Thymus (tissue), 14 donors: ENCODE measurements at places on chromosomes 2 and 18.

DNA sequence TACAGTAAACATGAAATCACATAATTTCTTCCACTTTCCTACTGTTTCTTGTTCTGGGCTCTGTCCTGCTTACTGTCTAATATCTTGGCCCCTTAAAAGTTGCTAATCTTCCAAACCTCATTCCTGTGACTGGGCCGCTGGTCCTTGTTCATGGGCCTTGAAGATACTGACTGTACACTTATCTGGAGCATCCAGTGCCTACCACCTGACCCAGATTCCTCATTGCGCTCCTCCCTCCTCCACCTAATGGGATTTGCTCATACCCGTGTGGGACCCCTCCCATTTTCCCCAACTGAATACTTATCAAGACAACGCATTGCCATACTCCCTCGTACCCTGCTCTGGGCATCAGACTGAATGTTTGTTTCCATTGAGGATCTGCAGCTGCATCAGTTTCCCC is 6.1 kb upstream of the IL37 start:
- no peak overlapping the region for H3K4me3 ChIP-seq
- H3K36me3 ChIP-seq, result no peaks in the 10 kb centered on the region
- no peak overlapping the region for H3K27ac ChIP-seq
- no peaks in the 10 kb centered on the region for H3K27me3 ChIP-seq
- no peaks in the 10 kb centered on the region for H3K4me1 ChIP-seq
- no peak for DNase-seq

GRCh38 chr2:102186791-102187495 is at the start of gene IL1RL2:
TSS of gene IL1RL2 (plus strand) at chr2:102187023. CDS start at chr2:102187868, 845 bp downstream.
- peak within 1 kb of the TSS; percentile 39 for H3K4me3 ChIP-seq
- peaks cover 6% of the 10 kb centered on the region for H3K4me1 ChIP-seq
- no peaks in the 10 kb centered on the region for H3K36me3 ChIP-seq
- no peak for DNase-seq

DNA sequence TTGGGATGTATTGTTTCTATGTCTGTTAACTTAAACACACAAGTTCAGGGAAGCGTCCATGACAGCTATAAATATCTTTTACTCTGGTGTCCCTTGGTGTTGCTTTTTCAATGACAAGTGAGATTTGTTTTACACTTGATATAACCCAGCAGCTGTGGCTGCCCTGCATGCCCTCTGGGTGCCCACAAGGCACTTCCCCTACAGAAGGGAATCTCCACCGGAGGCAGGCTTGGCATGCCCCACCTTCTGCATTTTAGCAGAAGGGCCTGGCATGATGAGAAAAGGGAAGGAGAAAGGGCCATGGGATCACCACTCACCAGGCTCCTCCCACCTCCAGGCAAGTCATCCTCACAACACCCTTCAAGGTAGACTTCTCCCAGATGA is 68.7 kb downstream of the TMEM247 start:
- H3K4me1 ChIP-seq, result peaks cover 34% of the 10 kb centered on the region
- no peak overlapping the region for H3K4me3 ChIP-seq
- H3K36me3 ChIP-seq, result peaks cover 5% of the 10 kb centered on the region

- no peak overlapping the region for H3K27ac ChIP-seq
- H3K4me1 ChIP-seq, result peaks cover 7% of the 10 kb centered on the region
- no peaks in the 10 kb centered on the region for H3K27me3 ChIP-seq
Observed at GRCh38 chr18:48754993-48755473, 195.7 kb downstream of the SMAD7 start.

- H3K4me3 ChIP-seq, result no peak overlapping the region
- H3K27me3 ChIP-seq, result no peaks in the 10 kb centered on the region
- no peak overlapping the region for H3K27ac ChIP-seq
Observed at GRCh38 chr18:10443001-10443400, 11.4 kb upstream of the APCDD1 start.

- no peaks in the 10 kb centered on the region for H3K4me1 ChIP-seq
- no peak for DNase-seq
- no peak overlapping the region for H3K27ac ChIP-seq
Observed at GRCh38 chr2:62297624-62298010, 101.7 kb downstream of the B3GNT2 start.

GRCh38 chr2:46655551-46656436 is 176.4 kb downstream of the TMEM247 start:
- no peaks in the 10 kb centered on the region for H3K4me1 ChIP-seq
- no peak for DNase-seq
- no peak overlapping the region for H3K27ac ChIP-seq
- peaks cover 2% of the 10 kb centered on the region for H3K27me3 ChIP-seq

DNA sequence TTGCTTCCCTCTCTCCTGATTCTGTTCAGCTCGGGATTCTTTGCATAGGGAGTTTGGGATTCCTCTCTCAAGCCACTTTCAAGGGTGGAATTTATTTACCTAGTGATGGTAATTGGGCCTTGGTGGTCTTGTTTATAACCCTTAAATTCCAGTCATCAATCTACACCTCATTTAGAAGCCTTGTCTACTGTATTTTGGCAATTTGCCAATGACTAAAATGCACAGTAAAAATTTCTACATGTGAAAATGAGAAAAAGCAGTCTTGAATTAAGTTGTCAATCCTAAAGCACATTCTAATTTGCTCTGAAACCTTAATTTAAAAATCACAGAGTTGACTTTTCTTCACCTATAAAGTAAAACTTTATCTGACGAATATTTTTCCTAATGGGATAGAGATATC is 749.2 kb upstream of the CRIM1 start:
- H3K27me3 ChIP-seq, result no peaks in the 10 kb centered on the region
- no peak for DNase-seq
- H3K27ac ChIP-seq, result no peak overlapping the region
- no peaks in the 10 kb centered on the region for H3K36me3 ChIP-seq
- no peak overlapping the region for H3K4me3 ChIP-seq
- no peaks in the 10 kb centered on the region for H3K4me1 ChIP-seq

- DNase-seq, result no peak
- no peaks in the 10 kb centered on the region for H3K4me1 ChIP-seq
- H3K4me3 ChIP-seq, result no peak overlapping the region
- H3K27me3 ChIP-seq, result no peaks in the 10 kb centered on the region
- no peaks in the 10 kb centered on the region for H3K36me3 ChIP-seq
Observed at GRCh38 chr18:32271672-32272208, 81.9 kb downstream of the MEP1B start.

DNA sequence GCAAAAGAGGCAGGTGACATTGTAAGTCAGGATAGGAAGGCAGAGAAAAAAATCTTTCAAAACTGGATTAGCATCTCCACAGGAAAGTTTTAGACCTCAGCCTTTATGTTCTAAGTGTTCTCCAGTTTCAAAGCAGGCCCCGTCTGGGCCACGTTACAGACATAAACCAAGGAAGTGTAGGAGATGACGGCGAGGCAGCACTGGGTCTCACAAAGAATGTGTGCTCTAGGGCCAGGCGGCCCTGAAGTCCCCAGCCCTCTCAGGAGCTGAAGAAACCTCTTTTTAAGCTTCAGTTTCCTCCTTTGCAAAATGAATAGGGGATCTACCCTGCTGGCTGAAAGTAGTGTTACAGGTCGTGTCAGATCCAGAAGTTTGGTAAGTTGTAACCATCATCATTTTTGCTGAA is 81.7 kb downstream of the SPRED2 start:
- H3K4me1 ChIP-seq, result peaks cover 68% of the 10 kb centered on the region

- H3K27me3 ChIP-seq, result no peaks in the 10 kb centered on the region
- peaks cover 5% of the 10 kb centered on the region for H3K36me3 ChIP-seq
- no peaks in the 10 kb centered on the region for H3K4me1 ChIP-seq
- no peak overlapping the region for H3K4me3 ChIP-seq
Observed at GRCh38 chr2:205989271-205990071, 96.5 kb downstream of the INO80D start.

GRCh38 chr18:40832362-40832761 is 1122.7 kb upstream of the PIK3C3 start:
- no peaks in the 10 kb centered on the region for H3K27me3 ChIP-seq
- no peak overlapping the region for H3K27ac ChIP-seq
- H3K36me3 ChIP-seq, result no peaks in the 10 kb centered on the region
- DNase-seq, result no peak
- no peak overlapping the region for H3K4me3 ChIP-seq

DNA sequence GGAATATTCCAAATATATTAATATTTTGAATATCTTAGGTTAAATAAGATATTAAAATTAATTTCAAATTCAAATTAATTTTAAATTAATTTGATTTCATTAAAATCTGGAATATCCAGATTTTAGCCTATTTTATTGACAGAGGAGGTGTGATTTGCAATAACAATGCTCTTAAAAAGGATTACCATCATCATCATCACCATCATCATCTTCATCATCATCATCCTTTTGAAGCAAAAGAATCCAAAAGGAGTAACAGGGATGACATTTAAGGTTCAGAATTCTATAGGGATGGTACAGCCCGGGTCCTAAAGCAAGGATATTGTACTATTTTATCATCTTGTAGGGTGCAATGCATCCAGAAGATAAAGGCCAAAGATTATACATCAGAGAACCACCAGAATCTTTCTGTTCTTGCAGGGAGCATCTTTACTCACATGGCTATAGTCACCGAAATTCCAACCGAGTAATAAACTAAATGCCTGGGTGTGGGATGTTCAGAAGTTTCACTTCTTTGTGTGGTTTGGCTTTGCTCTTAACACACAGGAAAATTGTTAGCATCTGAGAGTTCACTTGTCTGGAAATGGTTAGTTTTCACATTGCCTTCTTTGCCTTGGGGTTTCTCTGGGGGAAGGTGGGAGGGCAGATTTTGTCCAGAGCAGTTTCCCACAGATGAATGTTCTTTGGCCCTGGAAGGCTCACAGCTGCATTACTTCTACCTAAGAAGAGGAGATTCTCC is 99.1 kb upstream of the ITGA6 start:
- no peak overlapping the region for H3K4me3 ChIP-seq
- no peaks in the 10 kb centered on the region for H3K27me3 ChIP-seq
- H3K36me3 ChIP-seq, result no peaks in the 10 kb centered on the region
- DNase-seq, result no peak

DNA sequence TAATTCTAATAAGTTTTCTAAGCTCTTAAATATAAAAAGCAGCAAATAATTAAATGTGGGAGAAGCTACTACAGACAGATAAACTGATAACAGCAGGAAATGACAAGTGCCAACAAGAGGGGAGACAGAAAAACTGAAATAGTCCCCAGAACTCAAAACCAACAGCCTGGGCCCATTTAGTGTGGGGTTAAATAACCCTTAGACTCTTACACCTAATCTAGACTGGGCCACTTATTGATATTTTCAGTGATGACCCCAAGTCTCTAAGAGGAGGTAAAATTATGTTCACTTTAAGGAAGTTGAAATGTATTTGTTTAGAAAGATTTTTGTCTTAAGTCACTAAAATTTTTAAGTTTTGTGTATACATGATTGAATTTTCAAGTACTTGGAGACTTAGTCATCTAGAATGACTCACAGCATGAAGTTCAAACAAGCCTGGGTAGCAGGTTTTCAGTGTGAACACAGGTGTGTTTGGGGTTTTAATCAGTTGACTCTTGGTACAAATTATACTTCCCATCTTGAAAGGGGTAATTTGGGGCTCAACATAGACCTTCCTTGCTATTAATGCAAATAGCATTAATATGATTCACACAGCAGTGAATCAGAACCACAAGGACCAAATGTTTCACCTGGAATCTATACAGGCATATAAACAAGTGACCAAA is 54.9 kb upstream of the MYO3B start:
- DNase-seq, result no peak
- H3K36me3 ChIP-seq, result no peaks in the 10 kb centered on the region
- no peaks in the 10 kb centered on the region for H3K4me1 ChIP-seq
- H3K4me3 ChIP-seq, result no peak overlapping the region

- peak; percentile 68 for DNase-seq
- no peaks in the 10 kb centered on the region for H3K27me3 ChIP-seq
- peak overlapping the region; percentile 95 for H3K27ac ChIP-seq
- H3K36me3 ChIP-seq, result no peaks in the 10 kb centered on the region
- peaks cover 7% of the 10 kb centered on the region for H3K4me1 ChIP-seq
Observed at GRCh38 chr2:213150315-213151097, 906 bp downstream of the IKZF2 start.

DNA sequence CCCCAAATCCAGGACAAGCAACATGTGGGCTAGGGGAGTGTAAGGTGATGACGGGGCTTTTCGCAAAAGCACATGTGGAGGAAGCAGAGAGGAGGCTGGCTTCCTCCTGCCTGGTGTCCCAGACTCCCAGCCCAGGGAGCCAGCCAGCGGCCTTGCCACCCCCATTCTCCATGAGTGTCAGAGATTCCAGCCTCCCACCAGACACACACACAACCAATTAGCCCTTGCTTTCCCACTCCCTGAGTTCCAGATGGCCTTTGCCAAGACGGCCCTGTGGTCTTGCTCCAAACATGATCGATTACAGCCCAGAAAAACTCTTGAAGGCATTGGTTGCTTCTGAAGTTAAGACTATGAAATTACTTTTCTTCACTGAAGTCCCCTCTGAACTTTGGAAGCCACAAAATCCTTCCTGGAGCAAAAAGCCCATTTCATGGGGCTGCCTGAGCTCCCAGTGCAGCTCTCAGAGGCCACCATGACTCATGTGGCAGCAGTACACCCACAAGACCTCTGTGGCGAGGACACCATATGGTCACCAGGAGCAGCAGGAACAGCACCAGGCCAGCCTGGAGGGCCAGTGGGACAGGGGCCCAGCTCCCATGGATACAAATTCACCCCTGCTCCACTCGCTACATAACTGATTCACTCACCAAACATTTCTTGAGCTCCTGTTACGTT is 69.1 kb upstream of the PID1 start:
- no peaks in the 10 kb centered on the region for H3K27me3 ChIP-seq
- DNase-seq, result no peak
- no peak overlapping the region for H3K4me3 ChIP-seq
- no peaks in the 10 kb centered on the region for H3K36me3 ChIP-seq
- H3K27ac ChIP-seq, result no peak overlapping the region

DNA sequence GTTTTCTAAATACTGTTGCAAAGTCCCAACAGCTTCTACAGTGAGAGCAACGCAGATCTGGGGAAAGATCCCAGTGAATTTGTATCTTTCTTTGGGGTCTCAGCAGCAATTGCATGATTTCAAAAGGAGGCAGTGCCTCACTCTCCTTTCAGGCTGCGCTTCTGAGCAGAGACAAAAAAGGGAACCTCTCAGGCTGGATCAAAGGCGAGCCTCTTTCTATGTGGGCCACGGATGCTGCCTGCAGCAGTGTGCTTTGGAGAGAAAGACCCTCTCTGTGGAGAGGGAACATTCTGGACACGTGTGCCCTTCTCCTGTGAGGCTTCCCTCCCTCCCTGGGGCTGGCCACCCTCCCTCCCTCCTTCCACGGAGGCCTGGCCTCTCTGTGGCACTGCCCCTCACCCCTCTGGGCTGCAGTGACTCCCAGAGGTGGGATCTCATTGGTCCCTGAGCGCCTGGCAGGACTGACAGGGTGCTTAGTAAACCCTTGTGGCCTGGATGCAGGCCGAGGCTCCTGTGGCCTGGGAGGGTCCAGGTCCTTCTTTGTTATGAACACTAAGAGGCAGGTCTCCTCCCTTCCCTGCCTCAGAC is 21.6 kb upstream of the PDIA6 start:
- H3K27ac ChIP-seq, result peak overlapping the region; percentile 26
- no peak for DNase-seq
- no peaks in the 10 kb centered on the region for H3K4me1 ChIP-seq
- peaks cover 63% of the 10 kb centered on the region for H3K27me3 ChIP-seq
- no peak overlapping the region for H3K4me3 ChIP-seq
- no peaks in the 10 kb centered on the region for H3K36me3 ChIP-seq

GRCh38 chr2:226728996-226729395 is 70.6 kb downstream of the IRS1 start:
- no peak overlapping the region for H3K27ac ChIP-seq
- no peaks in the 10 kb centered on the region for H3K36me3 ChIP-seq
- no peak for DNase-seq
- H3K27me3 ChIP-seq, result no peaks in the 10 kb centered on the region
